Omental fat pad (tissue), 4 donors: ENCODE measurements at places on chromosomes 13 and 19. TPM values are rescaled to one million over a fixed set of nuclear protein-coding genes. Genes with fewer than 3 reads are reported as not detected.

- DNase-seq = no peak
Observed at GRCh38 chr19:10839114-10840050, 3.4 kb upstream of the TMED1 start.

DNA sequence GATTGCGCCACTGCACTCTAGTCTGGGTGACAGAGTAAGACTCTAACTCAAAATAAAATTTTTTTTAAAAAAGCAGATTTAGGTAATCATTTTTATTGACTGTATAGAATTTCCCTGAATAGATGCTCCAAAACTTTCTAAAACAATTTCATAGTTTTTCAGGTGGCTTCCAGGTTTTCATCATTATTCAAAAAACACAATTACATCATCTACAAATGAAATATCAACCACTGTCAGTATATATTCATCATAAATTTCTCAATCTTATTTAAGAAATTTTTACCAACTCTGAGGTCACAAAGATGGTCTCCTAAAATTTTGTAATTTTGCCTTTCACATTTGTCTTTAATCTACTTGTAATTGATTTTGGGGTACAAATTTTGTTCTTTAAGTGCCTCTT, 48.1 kb downstream of the ZC3H13 start:
- DNase-seq = no peak

Gene ZNF776
- total RNA-seq = 10.6 TPM

- DNase-seq = no peak
Observed at GRCh38 chr19:35054626-35055025, 13.1 kb downstream of the HPN start.

Gene SBK3
- 0.79 TPM for total RNA-seq

GRCh38 chr13:30408319-30409101, 13.8 kb upstream of the UBE2L5 start:
- DNase-seq = peak; percentile 79

DNA sequence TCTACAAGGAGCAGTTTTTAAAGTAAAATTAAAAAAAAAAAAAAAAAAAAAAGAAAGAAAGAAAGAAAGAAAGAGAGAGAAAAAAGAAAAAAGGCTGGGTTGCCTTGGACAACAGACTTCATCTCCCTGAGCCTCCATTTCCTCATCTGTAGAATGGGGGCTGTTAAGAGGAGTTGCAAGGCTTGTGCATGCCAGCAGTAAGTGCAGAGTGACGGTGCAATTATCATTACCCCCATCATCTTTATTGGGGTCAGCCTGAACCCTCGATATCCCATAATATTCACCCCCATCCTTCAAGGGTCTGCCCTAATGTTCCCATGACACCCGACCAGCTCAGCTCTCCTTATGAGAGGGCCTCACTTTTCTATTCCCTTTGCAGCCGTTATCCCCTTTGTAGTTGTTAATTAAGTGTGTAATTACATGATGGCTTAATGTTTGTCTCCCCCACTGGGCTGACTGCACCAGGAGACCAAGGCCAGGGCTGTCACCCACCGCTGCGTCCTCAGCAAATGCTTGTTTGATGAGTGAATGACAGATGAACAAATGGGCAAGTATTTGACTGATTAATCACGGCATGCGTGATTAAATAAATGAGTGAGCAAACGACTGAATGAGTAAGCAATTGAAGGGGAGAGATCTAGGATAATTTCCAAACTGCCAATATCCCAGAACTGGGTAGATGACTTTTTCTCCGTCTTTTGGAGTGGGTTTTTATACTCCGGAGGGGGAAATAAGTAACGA, 10.1 kb downstream of the FOSB start:
- no peak for DNase-seq

DNA sequence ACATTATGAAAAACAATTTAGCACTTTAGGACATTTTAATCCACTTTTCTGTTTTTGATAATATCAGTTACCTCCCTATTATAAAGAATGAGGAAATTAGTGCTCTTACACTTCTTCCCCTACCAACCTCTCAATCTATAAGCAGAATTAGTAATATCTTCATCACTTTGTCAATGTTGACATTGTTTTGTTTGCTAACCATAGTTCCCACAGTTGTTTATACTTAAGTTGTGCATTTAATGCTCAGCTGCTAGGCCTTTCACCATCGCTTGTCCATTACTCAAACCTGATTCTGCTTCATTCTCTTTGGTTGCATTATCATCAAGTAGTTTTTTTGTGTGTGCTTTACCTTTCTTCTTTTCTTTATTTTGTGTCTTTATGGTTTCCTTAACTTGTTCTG, 132.1 kb downstream of the CDK8 start:
- DNase-seq = no peak

DNA sequence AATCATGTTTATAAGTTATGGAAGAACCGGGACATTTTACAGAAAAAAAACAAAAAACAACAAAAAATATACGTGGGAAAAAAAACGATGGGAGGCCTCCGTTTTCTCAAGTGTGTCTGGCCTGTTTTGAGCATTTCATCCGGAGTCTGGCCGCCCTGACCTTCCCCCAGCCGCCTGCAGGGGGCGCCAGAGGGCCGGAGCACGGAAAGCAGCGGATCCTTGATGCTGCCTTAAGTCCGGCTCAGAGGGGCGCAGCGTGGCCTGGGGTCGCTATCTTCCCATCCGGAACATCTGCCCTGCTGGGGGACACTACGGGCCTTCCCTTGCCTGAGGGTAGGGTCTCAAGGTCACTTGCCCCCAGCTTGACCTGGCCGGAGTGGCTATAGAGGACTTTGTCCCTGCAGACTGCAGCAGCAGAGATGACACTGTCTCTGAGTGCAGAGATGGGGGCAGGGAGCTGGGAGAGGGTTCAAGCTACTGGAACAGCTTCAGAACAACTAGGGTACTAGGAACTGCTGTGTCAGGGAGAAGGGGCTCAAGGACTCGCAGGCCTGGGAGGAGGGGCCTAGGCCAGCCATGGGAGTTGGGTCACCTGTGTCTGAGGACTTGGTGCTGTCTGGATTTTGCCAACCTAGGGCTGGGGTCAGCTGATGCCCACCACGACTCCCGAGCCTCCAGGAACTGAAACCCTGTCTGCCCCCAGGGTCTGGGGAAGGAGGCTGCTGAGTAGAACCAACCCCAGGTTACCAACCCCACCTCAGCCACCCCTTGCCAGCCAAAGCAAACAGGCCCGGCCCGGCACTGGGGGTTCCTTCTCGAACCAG, 1.8 kb upstream of the APOE start:
- peak; percentile 85 for DNase-seq

GRCh38 chr19:55485439-55486011, 537 bp downstream of the NAT14 start:
- DNase-seq = no peak

Gene ATP8B3
- total RNA-seq = 0.88 TPM

Gene CCDC194
- total RNA-seq = not detected

DNA sequence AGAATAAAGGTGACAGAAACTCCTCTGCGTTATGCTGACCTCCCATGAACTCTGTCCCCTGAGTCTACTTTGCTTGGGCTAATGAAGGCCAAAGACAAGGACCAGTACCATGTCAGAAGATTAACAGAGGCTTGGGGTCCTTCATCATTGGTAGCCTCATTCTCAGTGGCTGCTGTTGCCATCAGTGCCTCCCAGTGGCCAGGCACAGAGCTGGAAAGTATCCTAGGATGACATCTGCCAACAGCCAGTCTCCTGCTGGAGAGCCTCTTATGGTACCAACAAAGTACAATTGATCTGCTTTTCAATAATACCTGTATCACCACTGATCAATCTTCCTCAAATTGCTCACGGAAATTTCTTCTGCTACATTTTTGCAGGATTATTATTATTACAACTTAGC, 281.6 kb downstream of the DNAJC15 start:
- no peak for DNase-seq

DNA sequence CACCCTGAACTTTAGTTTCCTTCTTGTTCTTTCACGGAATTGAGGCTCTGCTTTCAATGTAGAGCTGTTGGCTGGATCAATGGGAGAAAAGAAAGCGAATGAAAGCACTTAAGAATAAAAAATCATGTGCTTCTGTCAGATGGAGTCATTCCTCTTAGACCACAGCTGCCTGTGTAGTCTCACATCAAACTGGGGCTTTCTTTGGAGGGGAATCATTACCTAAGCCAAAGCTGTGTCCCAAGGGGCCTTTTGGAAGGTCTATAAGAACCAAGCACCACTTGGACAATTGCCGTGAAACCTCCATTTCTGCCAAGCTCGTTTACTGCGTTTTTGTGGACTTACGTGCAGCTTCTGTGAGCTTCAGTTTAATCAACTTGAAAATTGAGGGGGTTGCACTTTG, 44.2 kb upstream of the RNF113B start:
- DNase-seq = no peak

Gene ATP4A
- total RNA-seq = not detected

DNA sequence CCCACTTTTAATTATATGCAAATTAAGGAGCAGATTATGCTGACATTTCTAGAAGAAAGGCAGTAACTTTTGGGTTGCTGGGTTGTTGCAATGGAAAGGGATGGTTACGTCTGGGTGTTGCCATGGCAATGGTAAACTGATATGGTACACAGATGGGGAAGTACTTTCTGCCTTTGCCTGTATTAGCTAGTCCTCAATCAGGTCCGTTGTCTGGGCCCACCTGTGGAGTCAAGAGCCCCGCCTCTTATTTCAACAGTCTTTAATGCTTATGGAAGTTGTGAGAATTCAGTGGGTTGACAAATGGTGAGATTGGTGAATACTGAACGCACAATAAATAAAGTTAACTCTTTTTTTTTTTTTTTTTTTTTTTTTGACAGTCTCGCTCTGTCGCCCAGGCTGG, 30.6 kb upstream of the DPP9 start:
- DNase-seq = no peak

Gene ZNF66
- total RNA-seq = 2.8 TPM

DNA sequence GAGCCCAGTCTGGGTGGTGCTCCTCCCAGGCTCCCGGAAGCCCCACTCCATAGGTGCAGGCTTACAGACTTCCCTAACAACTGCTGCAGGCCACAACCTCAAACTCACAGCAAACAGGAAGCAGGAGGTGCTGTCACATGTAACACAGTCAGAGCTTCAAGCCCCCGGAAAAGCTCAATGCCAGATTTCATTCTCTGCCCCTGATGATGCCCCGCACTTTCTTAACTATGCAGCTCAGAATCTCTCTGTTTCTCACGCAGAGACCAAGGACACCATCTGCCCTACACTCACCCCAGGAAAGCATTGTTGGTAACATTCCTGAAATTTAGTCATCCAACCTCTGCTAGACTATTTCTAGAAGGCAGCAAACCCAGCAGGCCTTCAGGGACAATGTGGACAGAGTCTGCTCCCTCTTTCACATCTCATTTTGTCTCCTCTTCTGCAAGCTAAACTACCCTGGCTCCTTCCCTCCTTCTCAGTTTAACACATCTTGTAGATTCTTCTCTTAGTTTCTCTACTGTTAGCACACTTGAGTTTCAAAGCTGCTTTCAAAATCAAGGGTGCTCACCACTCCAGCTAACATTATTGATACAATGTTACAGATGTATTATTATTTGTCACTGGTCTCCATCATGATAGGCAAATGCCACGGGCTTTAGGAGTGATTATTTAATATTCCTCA, 162.5 kb downstream of the KCTD12 start:
- DNase-seq = no peak

Gene CAPN12
- 2.5 TPM for total RNA-seq

DNA sequence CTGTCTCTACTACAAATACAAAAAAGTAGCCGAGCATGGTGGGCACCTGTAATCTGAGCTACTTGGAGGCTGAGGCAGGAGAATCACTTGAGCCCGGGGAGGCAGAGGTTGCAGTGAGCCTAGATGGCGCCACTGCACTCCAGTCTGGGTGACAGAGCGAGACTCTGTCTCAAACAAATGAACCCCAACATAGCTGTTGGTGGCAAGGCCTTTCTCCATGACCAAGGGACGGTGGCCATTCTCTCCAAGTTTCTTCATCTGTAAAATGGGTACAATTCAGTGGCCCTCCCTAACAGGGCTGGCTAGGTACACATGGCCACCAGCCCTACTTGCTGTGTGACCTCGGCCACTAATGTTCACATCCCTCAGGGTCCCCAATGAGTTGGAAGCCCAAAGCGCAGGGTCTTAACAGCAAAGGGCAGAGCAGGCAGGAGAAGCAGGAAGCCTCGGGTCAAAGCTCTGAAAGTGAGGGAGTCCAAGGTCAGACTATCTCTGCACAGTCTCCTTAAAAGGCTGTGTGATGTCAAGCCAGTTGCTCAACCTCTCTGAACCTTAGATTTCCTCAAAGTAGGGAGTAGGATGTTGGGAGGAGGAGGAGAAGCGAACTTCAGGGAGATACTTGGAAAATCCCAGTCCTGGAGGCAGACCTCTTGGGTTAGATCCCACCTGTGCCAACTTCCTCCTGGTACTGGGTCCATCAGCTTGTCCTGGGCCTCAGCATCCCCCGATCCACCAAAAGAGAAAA, 2.7 kb downstream of the JUND start:
- DNase-seq = no peak

DNA sequence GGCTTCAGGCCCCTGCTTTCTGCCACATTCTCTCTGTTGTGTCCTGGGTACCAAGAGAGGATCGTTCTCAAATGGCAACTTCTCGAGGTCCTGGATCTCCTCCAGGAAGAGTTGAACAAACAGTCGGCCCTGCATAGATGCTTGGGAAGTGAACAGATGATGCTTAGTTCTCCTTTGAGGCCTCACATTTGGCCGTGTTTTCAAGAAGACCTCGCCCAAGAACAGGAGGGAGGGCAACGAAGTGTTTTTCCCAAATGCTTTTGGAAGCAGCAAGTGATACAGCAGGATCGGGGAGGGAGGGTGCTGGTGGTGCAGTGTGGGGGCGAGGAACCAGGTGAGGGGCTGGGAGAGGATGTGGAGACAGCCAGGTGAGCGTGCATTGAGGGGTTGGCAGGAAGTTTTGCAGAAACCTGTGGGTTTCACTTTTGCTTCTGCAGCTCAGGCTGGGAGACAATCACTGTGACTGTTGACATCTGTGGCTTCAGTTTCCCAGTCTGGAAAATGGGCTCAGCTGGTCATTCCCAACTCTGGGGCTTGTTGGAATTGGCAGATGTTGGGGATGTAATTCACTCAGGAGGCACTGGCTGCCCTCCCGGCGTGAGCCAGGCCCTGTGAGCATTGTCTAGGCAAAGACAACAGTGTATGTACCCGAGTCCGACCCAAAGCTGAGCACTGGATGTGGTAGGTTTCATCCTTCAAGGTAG, 21.6 kb downstream of the MAST3 start:
- DNase-seq = no peak

Gene ZNF610
- total RNA-seq = 1.6 TPM

Gene ZNF85
- 2.1 TPM for total RNA-seq

Gene SIGLEC12
- 1.1 TPM for total RNA-seq

GRCh38 chr19:33766623-33767022, 30.0 kb upstream of the KCTD15 start:
- no peak for DNase-seq
